H54 (cell line): ENCODE measurements at places on chromosomes 6 and 20.
A peak's percentile ranks its signal among the peaks of the same experiment; 100 is the strongest.

- no peak for DNase-seq
Measured at GRCh38 chr6:17602888-17603287, 2.8 kb downstream of the FAM8A1 start.

- DNase-seq, result no peak
Measured at GRCh38 chr6:38153798-38154345, 334.3 kb downstream of the ZFAND3 start.

GRCh38 chr20:4229415-4229814 lies 214.1 kb upstream of the RNF24 start:
- DNase-seq, result no peak

DNA sequence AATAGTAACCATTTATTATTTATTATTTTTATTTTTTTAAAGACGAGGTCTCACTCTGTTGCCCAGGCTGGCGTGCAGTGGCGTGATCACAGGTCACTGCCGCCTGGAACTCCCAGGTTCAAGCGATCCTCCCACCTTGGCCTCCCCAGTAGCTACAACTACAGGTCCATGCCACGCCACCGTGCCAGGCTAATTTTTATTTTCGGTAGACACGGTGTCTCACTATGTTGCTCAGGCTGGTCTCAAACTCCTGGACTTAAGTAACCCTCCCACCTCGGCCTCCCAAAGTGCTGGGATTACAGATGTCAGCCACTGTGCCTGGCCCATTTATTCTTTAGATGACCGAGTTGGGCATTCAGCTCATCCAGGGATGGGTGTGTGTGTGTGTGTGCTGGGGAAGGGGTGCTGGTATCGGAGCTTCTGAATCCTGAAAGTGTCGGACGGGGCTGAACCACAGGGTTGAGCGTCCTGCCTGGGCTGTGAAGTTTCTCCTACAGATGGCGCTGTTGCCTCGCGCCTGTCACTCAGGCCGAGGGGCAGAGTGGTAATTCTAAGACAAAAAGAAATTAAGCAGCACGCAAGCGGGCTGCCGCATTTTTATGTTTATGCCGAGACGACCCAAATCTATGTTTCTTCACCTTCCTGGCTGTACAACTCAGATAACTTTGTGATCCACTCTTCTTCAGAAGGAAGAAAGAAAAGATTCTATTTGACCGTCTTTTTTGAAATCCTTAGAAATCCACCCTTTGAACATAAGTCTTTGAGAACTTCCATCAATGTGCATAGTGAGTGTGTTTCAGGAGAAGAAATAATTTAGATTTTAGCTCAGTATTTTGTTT lies 252.8 kb downstream of the CDH26 start:
- DNase-seq, result peak; percentile 48

- no peak for DNase-seq
Measured at GRCh38 chr6:81939766-81940165, 187.3 kb upstream of the TENT5A start.

DNA sequence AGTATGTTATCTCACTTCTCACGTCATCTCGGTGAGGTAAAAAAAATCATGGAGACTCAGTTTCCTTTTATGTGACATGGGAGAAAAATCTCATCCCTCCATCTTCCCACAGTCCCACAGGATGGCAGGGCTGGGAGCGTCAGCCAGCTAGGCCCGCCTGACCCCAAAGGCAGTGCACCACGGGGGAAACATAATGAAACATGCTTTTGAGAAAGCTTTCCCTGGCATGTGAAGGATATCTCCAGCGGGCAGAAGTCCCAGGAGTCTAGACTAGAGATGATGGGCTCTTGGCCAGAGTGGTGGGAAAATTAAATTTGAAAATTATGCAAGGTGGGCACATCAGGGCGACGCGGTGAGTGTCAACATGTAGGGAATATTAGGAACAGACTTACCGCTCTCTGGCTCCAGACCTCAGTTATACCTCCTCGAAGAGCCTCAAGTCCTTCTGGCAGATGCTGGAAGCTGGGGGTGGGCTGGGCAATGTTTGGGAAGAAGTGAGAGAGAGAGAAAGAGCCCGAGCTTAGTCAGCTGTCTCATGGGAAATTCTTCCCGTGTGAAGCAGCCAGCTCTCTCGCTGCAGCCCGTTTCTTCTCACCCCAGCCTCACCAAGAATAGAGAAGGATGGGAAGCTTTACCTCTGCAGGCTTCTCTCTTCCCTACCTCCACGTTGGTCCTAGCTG lies 52.3 kb downstream of the MOCS1 start:
- no peak for DNase-seq

GRCh38 chr6:36783603-36784375 lies 55.5 kb downstream of the CPNE5 start:
- DNase-seq, result no peak

DNA sequence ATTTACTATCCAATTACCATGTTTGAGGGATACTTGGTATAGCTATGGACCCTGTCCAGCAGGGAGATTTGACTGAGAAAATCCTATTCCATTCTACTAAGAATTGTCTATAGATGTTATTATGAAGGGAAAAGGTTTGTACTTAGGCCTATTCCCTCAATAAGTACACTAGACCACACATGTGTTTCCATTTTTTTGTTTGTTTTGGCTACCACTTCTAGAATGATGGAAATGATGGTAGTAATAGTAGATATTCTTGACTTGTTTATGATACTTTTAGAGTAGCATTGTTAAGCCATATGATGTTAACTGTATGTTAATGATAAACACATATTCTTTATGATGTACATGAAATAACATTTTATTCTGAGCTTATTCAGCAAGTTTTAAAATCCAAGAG lies 144.8 kb downstream of the OGFRL1 start:
- no peak for DNase-seq

GRCh38 chr20:18031050-18031449 lies 26.7 kb downstream of the OVOL2 start:
- DNase-seq, result no peak

DNA sequence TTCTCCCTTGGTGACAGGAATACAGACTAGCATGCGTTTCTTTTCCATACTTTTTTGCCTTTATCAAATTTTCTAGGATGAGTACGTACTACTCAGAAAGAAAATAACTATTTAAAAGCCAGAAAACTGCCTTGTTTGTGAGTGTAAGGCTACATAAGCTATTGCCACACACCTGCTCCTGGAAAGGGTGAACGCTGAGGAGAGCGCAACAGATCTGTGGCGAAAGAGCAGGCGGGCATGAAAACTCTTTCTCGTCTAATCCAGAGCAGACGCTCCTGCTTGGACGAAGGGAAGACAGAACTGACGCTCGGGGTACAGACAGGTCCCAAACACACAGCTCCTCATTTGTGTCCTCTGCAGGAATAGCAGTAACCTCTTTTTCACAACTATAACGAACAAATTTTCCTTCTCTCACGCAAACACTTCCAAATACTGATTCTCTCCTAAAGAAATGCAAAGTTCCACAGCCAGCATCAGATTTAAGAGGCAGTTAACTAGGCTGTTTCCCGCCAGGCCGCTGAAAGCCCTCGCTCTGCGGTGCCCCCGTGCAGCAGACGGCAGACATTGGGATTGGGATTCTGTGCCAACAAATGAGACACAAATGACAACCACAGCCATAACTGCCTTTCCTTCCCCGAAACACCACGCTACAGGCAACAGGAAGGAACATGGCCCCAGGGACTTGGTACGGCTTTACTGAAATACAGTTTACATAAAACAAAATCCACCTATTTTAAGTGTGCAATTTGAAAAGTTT lies 20.0 kb downstream of the TAF4 start:
- no peak for DNase-seq
